ENCODE measurements at places on chromosomes 4 and X.

- DNase-seq: no peak
Measured at GRCh38 chr4:5615496-5616075, 92.8 kb downstream of the EVC2 start.

GRCh38 chr4:74267998-74268606, 40.2 kb upstream of the EPGN start:
- no peak for DNase-seq

- peak; percentile 10 for DNase-seq
Measured at GRCh38 chr4:46274717-46275116, 115.2 kb downstream of the GABRA2 start.

GRCh38 chr4:59938166-59938565, 1262.0 kb upstream of the ADGRL3 start:
- DNase-seq: no peak

DNA sequence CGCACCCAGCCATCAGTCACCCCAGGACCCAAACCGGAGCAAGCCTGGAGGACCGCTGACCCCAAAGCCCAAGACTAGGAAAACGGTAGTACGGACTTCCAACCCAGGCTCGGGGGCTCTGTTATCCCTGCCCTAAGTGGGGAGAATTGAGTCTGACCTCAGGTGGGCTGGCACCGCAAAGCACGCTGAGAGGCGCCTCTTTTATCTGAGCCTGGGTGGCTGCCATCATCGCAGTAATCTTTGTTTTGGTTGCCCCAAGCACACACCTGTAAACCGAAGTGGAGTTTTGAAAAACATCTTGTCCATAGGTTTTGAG, 894 bp upstream of the SH3RF1 start:
- DNase-seq: no peak

DNA sequence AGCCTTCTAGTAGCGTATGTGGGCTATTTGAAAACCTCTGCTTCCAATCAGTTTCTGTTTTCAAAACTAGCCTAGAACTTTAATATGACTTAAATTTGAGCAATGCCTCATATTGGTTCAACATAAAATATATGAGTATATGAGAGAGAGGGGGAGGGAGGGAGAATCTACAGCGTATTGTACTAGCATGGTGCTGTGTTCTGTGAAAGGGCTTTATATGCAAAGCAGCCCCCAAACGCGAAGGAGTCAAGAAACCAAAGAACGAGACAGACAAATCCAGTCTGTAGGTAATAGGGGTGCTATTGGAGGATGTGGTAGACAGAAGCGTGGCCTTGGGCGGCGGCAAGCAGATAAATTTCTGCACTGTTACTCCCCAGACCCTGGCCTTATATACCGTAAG, 784 bp upstream of the ANXA5 start:
- no peak for DNase-seq

DNA sequence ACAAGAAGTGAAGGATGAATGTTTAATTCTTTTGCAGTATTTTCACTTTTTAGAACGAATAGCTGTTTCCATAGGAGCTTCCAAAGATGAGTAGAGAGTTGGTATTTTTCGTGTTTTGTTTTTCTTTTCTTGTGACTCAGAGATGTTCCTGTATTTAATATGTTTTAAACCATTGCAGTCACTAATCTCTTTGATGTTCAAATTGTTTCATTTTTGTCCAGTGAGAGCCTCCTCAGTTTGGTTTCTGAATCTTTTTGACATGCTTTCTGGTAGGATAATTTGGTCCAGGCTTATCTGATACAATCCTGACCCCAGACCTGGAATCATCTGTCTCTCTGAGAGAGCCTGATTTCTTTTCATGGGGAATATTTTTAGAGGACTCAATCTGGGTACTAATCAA, 41.6 kb downstream of the BEX3 start:
- no peak for DNase-seq

GRCh38 chr4:105158837-105159236, 12.2 kb downstream of the TET2 start:
- no peak for DNase-seq

Data from common myeloid progenitor, CD34-positive (primary cell).